Fibroblast of lung (primary cell): ENCODE measurements at places on chromosomes 7 and 10.

DNA sequence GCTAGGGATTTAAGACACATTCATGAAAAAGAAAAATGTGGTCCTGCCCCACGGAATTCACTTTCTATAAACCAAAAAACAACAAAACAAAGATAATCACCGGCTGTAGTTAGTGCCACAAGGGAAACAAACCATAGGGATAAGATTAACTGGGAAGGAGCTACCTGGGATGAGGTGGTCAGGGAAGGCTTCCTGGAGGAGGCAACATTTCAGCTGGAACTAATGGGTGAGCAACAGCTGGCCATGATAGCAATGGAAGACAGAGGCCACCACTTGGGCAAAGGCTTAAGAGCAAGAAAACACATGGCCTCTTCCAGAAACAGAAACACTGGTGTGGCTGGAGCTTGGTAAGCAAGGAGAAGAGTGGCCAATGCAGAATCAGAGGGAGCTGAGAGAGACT is 38.4 kb upstream of the ENO4 start:
- H3K36me3 ChIP-seq = no peaks in the 10 kb centered on the region
- DNase-seq = no peak
- H3K27ac ChIP-seq = no peak overlapping the region
- H3K4me1 ChIP-seq = no peaks in the 10 kb centered on the region
- no peak overlapping the region for H3K4me3 ChIP-seq

- no peaks in the 10 kb centered on the region for H3K36me3 ChIP-seq
- no peak overlapping the region for H3K27ac ChIP-seq
- H3K27me3 ChIP-seq = no peaks in the 10 kb centered on the region
- no peak overlapping the region for H3K4me3 ChIP-seq
- DNase-seq = no peak
- no peaks in the 10 kb centered on the region for H3K4me1 ChIP-seq
These were observed 271.7 kb upstream of the C7orf33 start for GRCh38 chr7:148318838-148319237.

GRCh38 chr7:27129729-27130539 is 623 bp downstream of the HOXA4 start:
- H3K36me3 ChIP-seq = no peaks in the 10 kb centered on the region
- H3K27ac ChIP-seq = no peak overlapping the region
- H3K4me3 ChIP-seq = peak overlapping the region; percentile 34
- H3K4me1 ChIP-seq = peaks cover 16% of the 10 kb centered on the region
- H3K27me3 ChIP-seq = no peaks in the 10 kb centered on the region
- peak; percentile 29 for DNase-seq

DNA sequence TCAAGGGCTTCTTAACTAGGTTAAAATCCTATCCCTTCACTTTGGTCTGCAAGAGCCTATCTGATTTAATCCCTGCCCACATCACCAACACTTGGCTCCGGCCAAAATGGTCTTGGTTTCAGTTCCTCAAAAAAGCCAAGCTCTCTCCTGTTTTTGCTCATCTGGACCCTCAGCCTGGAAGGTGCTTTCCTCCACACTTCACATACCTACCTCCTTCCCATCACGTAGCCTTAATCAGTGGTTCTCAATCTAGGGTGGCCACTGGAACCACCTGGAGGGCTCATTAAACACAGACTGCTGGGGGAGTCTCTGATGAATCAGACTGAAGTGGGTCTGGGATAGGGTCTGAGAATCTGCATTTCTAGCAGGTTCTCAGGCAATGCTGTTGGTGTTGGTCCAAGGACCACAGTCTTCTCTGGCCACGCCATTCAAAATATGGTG is 227.0 kb upstream of the AOAH start:
- no peak overlapping the region for H3K4me3 ChIP-seq
- no peak overlapping the region for H3K27ac ChIP-seq
- no peaks in the 10 kb centered on the region for H3K27me3 ChIP-seq
- H3K4me1 ChIP-seq = no peaks in the 10 kb centered on the region
- no peaks in the 10 kb centered on the region for H3K36me3 ChIP-seq
- DNase-seq = no peak

DNA sequence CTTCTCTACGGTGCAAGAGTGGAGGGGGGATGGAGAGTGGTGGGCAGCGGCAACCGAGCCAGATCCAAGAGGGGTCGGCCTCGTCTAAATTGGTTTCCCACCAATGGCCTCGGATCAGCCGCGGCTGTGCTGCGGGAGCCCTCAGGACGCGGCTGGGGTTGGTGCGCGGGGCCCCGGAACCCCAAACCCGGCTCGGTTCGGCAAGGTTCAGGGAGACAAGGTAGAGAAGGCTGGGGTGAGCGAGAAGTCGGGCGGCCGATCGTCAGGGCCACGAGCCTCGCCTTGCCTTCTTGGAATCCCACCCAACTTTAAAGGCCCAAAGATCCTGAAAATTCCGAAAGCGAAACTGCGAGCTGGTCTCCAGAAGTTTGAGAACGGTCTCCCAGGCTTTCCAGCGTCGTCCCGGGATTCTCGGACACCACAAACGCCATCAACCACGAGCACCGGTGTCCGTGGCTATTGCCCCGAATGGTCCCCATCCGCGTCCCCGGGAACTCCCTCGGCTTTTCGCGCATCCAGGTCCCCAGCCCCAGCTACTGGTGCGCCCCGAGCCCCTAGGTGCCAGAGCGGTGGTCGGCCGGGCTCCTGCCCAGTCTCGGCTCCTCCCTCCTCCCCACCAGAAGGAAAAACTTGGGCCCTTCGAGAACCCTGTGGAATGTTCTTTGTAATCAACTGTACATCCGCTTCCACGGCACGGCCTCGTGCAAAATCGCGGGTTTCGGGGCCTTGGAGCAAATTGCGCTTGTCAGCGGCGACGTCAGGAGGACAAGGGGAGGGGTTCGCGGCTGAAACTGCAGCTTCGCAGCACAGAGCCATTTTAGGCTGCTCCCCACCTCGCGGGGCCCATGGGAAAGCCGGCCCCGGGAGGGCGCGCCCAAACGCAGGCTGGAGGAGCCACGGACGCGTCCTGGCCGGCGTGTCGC is 3.2 kb downstream of the SFMBT2 start:
- DNase-seq = peak; percentile 51
- H3K27me3 ChIP-seq = peaks cover 30% of the 10 kb centered on the region
- H3K27ac ChIP-seq = no peak overlapping the region
- no peaks in the 10 kb centered on the region for H3K4me1 ChIP-seq

DNA sequence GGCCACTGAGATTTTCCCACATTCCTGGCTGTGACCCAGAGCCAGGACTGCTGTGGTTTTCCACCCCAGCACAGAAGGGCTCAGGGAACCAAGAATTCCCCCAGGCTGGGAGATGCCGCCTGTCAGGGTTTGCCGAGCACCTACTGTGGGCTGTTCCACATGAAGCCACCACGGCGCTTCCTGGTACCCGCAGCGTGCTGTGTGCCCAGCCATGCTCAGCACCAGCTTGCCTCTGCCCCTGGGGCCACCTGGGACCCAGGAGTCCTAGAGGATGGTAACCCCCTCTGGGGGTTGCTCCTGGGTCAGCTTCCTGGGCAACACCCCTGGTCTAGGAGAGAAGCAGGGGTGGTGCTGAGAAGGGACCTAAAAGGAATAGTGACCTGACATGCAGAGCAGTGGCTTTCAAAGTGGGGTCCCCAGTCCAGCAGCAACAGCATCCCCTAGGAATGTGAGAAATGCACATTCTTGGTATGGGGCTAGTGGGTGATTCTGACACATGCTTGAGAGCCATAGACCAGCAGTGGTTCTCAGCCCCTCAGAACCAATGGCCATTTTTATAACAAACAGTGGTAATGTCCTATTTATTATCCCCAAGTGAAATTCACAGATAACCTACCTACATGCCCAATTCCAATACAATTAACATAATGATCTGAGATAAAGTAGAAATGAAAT is 53.4 kb downstream of the TSPAN15 start:
- H3K4me1 ChIP-seq = no peaks in the 10 kb centered on the region
- no peak for DNase-seq
- no peak overlapping the region for H3K4me3 ChIP-seq
- no peaks in the 10 kb centered on the region for H3K36me3 ChIP-seq

DNA sequence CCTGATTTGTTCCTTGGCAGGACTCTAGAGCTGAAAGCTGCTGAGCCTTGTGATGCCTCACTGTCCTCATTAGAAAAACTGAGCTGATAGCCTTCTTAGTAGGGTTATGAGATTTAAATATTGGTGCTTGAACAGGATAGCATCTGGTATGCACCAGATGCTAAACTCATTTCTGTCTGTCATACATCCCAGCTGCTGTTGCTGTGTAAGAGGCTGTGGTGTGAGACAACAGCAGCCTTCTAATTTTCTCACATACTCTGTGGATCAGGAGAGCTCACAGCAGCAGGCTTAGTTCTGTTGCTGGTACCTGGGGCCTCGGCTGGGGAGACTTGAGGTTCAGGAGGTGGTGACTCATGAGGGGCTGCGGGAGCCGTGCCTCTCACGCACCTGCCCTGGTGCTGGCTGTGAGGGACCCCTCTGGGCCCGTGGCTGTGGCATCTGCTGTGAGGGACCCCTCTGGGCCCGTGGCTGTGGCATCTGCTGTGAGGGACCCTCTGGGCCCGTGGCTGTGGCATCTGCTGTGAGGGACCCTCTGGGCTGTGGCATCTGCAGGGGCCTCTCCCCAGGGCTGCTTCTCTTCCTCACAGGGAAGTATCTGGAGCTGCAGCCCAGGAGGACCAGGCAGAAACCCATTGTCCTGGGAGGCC is 12.5 kb downstream of the DYNC2I1 start:
- DNase-seq = no peak
- peaks cover 4% of the 10 kb centered on the region for H3K4me1 ChIP-seq
- peaks cover 5% of the 10 kb centered on the region for H3K36me3 ChIP-seq
- H3K27me3 ChIP-seq = no peaks in the 10 kb centered on the region
- no peak overlapping the region for H3K27ac ChIP-seq

- H3K4me3 ChIP-seq = no peak overlapping the region
- H3K27ac ChIP-seq = no peak overlapping the region
- H3K4me1 ChIP-seq = no peaks in the 10 kb centered on the region
- H3K36me3 ChIP-seq = no peaks in the 10 kb centered on the region
- H3K27me3 ChIP-seq = no peaks in the 10 kb centered on the region
These were observed 11.4 kb upstream of the HSPA12A start for GRCh38 chr10:116753759-116754158.

DNA sequence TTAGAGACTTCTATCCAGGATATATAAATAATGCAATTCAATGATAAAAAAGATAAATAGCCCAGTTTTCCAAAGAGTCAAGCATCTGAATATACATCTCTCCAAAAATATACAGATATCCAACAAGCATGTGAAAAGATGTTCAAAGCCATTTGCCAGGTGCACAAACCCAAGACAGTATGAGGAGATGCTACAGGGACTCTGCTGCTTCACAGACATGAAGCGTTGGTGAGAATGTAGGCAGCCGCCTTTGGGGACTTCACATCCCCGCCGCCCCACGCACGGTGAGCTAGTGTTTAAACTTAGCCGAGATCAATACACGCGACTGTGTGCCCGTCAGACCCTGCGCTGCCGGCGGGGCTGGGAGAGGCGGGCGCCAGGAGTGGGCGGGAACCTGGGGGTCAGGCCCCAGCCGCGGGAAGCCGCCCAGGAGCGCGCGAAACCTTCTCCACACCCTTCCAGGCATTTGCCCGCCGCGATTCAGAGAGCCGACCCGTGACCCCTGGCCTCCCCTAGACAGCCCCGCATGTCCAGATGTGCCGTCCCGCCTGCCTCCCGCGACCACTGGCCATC is 927 bp upstream of the ALOX5 start:
- H3K27me3 ChIP-seq = peaks cover 32% of the 10 kb centered on the region
- no peak overlapping the region for H3K27ac ChIP-seq
- H3K4me1 ChIP-seq = no peaks in the 10 kb centered on the region
- H3K4me3 ChIP-seq = no peak overlapping the region
- DNase-seq = no peak
- no peaks in the 10 kb centered on the region for H3K36me3 ChIP-seq

GRCh38 chr10:8331896-8332729 is 277.6 kb downstream of the GATA3 start:
- no peaks in the 10 kb centered on the region for H3K36me3 ChIP-seq
- no peaks in the 10 kb centered on the region for H3K4me1 ChIP-seq
- H3K27ac ChIP-seq = no peak overlapping the region
- H3K4me3 ChIP-seq = peak overlapping the region; percentile 35
- no peaks in the 10 kb centered on the region for H3K27me3 ChIP-seq

DNA sequence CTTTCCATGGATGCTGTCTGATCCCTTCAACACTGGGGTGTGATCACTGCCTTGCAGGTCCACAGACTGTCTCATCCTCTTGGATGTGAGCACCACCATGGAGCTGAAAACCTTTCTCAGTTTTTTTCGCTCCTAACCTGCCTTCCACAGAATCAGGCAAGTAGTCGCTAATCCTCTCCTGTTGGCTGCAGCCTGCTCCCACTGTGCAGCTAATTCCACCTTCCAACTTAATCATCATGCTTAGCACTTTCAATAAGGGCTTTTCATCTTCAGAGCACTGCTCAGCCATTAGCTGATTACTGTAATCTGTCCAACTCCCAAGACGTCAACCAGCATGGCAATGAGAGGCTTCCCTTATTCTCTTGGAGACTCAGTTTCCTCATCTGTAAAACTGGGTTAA is 15.1 kb upstream of the CDH23 start:
- no peak overlapping the region for H3K4me3 ChIP-seq
- no peaks in the 10 kb centered on the region for H3K36me3 ChIP-seq
- H3K4me1 ChIP-seq = no peaks in the 10 kb centered on the region

DNA sequence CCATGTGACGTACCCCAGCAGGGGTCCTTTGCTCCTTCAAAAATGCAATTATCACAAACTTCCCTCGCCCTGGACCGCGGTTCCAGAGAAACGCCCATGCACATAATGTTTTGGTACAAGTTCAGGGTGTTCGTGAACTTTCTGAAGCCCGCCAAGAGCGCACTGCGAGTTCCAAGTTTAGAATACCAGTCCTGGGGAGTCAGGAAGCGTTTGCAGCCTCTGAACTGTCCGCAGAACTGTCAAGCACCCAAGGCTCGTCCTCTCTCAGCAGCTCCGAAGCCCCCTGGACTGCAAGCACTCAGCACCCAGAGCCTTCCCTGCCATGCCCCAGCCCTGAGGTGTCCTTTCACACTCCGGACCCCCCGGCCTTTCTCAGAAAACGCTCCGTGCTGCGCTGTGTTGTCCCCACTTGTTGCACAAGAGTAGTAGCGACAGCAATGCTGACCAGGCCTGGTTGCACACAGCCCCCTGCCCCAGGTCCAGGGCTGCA is 30.3 kb downstream of the CALML3 start:
- H3K4me3 ChIP-seq = no peak overlapping the region
- H3K4me1 ChIP-seq = peaks cover 3% of the 10 kb centered on the region
- no peak overlapping the region for H3K27ac ChIP-seq
- DNase-seq = peak; percentile 24

GRCh38 chr7:26858735-26859134 is 5.7 kb downstream of the SKAP2 start:
- H3K4me1 ChIP-seq = peaks cover 8% of the 10 kb centered on the region
- H3K27me3 ChIP-seq = no peaks in the 10 kb centered on the region
- no peaks in the 10 kb centered on the region for H3K36me3 ChIP-seq
